ENCODE measurements at places on chromosomes 3 and 15.

DNA sequence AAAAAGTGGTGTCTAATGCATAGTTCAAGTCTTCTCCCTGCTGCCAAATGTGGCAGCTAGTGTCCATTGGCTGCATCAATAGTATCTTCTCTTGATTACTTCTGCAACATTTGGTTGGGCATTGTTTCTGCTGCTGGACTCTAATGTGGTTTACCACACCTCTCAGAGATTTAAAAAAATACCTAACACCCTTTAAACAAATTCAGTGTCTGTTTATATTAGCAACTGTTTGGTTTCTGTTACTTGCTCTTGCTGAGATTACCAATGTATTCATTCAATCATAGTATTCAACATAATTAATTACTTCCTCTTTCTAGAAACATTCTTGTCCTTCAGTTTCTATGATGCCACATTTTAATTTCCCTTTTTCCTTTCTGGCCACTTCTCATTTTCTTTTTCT, 20.3 kb upstream of the NECTIN3 start:
- no peak for DNase-seq

DNA sequence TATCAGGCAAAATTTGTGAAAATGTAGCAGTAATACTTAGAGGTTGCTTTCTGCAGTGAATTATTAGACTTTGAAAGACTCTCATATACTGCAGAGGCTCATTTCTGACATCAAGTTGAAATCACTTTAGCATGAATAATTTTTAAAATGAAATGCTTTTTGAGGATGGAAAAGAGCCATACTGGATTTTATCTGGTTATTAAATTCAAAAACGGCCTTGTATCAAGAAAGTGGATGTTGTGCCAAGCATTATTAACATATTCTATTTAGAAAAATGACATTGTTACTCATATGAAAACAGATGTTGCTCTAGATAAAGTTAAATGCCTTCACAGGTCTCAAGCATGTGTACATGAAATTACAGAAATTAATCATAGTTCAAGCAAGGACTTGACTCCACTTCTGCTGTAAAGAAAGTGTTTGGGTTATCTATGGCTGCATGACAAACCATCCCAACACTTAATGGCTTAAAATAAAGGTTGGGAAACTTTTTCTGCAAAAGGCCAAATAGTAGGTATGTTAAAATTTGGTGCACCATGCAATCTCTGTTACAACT, 64.5 kb upstream of the ZNF280D start:
- no peak for DNase-seq

DNA sequence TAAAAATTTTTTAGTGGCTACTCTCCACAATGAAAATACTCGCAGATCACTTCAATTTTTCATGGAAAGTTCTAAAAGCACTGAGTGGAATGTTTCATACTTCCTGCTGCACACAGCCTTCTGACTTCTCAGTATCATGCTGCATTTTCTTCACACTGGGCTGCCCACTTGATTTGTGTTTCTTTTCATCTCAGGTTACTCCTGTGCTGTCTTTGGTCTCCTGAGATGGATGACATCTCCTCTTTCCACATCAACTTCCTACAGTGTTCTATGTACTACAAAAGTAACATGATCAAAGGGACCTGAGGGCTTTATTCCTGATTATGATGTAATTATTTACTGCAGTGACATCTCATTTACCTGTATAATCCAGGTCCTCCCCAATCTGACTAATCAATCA, 927.7 kb downstream of the ROBO2 start:
- DNase-seq = no peak

- DNase-seq = peak; percentile 54
Measured at GRCh38 chr3:69085168-69085832, 563 bp downstream of the ARL6IP5 start.

- no peak for DNase-seq
Measured at GRCh38 chr3:106276755-106277612, 408.2 kb upstream of the CBLB start.

DNA sequence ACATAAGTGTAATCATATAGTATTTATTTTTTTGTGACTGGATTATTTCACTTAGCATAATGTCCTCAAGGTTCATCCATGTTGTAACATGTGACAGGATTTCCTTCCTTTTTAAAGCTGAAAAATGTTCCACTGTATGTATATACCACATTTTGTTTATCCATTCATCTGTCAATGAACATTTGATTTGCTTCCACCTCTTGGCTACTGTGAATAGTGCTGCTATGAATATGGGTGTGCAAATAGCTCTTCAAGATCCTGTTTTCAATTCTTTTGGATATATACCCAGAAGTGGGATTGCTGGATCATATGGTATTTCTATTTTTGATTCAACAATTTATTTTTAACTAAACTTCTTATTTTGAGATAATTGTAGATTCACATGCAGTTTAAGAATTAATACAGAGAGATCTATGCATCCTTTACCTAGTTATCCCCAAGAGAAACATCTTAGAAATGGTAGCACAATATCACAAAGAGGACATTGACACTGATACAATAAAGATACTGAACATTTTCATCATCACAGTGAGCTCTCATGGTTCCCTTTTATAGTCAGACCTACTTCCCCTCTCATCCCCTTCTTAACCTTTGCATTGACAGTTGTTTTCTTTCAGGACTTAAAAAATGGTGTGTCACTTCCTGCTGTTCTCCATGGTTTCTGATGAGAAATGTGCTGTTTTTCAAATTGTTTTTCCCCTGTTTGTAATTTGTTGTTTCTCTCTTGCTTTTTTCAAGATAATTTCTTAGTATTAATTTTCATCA, 90.1 kb downstream of the SATB1 start:
- DNase-seq = no peak

DNA sequence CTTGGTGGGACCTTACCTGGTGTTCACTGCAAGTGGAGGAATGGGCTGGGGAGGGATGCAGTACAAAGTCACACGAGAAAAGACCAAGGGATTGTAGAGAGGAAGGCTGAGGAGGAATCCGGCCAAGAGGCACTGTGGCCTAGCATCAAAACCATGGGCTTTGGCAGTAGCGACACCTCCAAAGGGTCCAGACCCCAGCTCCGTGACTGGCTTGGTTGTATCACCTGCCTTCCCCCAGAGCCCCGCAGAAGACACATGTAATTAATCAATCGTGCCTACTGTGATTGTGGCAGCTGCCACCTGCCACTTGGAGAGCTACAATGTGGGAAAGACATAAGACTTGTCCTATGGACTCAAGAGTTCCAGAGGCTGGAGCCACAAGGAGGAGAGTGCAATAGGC, 54.7 kb downstream of the ST8SIA2 start:
- no peak for DNase-seq
